CD4-positive, alpha-beta T cell (primary cell): ENCODE measurements at places on chromosomes 3 and 15.

GRCh38 chr3:124296406-124296805 is 304.5 kb upstream of the ROPN1 start:
- peaks cover 14% of the 10 kb centered on the region for H3K27me3 ChIP-seq
- H3K4me3 ChIP-seq, result no peak overlapping the region
- no peak overlapping the region for H3K27ac ChIP-seq
- no peak for DNase-seq
- no peaks in the 10 kb centered on the region for H3K36me3 ChIP-seq
- H3K4me1 ChIP-seq, result no peaks in the 10 kb centered on the region

GRCh38 chr15:65318870-65319356 is 14.4 kb downstream of the RNU5B-1 start:
- no peaks in the 10 kb centered on the region for H3K36me3 ChIP-seq
- no peak overlapping the region for H3K27ac ChIP-seq
- H3K4me3 ChIP-seq, result no peak overlapping the region
- no peaks in the 10 kb centered on the region for H3K27me3 ChIP-seq
- DNase-seq, result peak; percentile 66

DNA sequence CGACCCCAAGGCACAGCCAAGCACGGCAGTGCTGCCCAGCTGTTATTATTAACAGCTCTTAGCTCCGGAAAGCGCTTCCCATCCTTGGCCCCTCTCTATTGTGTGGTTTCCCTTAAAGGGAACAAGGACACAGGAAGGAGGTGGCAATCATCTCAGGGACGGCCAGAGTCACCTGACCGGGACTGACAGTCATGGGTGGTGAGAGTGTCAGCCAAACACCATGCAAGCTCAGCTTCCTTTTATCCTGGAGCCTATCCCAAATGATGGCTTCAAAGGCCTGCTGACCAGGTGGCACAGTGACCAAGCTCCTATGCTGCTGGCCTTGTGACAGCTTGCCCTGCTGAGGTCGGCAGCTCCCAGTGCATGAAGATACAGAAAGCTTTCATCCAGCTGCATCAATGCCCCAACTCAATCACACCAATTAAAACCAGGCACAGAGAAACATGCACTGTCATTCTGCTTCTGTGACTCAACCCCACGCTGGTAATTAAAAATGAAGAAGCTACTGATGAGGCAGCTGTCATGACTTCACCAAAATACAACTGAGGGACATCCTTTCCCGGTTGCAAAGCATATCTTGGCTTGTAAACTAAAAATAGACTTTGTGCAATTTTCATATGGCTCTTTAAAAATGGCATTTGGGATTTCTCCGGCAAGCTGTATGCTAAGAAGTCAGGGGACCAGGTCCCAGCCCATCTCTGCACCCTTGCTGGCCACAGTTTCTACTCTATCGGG is 34.0 kb downstream of the PCSK6 start:
- no peak overlapping the region for H3K27ac ChIP-seq
- peaks cover 9% of the 10 kb centered on the region for H3K4me1 ChIP-seq
- DNase-seq, result no peak
- H3K36me3 ChIP-seq, result no peaks in the 10 kb centered on the region
- H3K4me3 ChIP-seq, result no peak overlapping the region

- H3K27me3 ChIP-seq, result peaks cover 55% of the 10 kb centered on the region
- no peak for DNase-seq
- H3K4me1 ChIP-seq, result peaks cover 6% of the 10 kb centered on the region
- no peaks in the 10 kb centered on the region for H3K36me3 ChIP-seq
- no peak overlapping the region for H3K27ac ChIP-seq
These were observed 6.2 kb downstream of the SEMA5B start for GRCh38 chr3:123021388-123021787.

GRCh38 chr3:138778643-138779042 is 56.1 kb downstream of the PIK3CB start:
- no peaks in the 10 kb centered on the region for H3K27me3 ChIP-seq
- peaks cover 4% of the 10 kb centered on the region for H3K36me3 ChIP-seq
- H3K27ac ChIP-seq, result no peak overlapping the region
- H3K4me1 ChIP-seq, result peaks cover 15% of the 10 kb centered on the region
- H3K4me3 ChIP-seq, result no peak overlapping the region

DNA sequence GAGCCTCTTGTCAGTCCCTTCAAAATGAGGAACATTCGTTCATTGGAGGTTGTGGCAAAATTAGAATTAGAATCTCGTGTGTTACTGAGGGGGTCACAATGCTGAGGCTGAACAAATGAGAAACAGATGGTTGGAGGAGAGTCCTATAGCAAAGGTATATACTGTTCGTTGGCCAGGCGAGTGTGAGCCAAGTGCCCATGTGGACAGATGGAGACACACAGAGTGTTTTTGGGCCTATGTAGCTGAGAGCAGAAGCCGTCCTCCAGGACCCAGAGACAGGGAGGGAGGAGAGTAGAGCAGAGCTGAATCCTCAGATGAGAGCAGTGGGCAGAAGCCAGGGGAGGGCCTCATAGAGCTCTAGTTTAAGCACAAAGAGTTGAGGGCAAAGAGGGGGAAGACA is 98.9 kb downstream of the NR1D2 start:
- H3K36me3 ChIP-seq, result no peaks in the 10 kb centered on the region
- no peaks in the 10 kb centered on the region for H3K4me1 ChIP-seq
- H3K27ac ChIP-seq, result no peak overlapping the region
- DNase-seq, result no peak
- H3K27me3 ChIP-seq, result no peaks in the 10 kb centered on the region

DNA sequence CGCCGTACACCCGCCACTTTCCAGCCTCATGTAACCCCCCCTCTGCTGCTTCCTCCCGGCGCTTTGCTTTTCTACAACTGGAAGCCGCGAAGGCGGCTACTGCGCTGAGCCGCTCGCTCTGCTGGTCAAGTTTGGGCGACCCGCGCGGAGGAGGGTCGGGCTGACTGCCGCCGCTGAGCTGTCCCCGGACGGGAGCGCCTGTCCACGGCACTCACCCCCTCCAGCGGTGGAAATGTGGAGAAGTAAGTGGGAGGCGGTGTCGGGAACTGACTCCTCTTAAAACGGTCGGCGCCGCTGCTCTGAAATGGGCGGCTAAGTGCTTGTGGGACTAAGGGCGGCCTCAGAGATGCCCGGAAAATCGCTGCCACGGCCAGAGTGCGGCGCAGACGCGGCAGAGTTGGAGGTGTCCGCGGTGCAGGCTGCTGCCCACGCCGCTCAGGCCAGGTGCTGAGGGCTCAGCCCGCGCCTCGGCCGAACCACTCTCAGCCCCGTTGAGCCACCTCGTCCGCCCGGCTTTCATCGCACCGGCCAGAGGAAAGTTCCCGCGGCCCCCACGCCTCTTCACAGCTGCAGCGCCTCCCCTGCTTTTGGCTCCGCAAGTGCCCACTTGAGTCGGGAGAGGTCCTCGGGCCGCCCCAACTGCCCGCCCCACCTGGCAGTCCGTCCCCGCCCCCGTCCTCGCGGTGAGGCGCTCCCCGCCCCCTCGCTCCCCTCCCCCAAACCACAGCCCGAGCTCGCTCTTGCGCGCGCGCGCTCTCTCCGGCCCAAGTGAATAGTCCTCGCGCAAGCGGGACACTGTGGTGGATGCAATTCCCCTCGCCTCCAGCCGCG is at the start of gene EPHA6:
Gene EPHA6, plus strand, starts transcription at position 775 of the 831 bp plus-strand sequence.
- no peaks in the 10 kb centered on the region for H3K36me3 ChIP-seq
- DNase-seq, result no peak
- peaks cover 22% of the 10 kb centered on the region for H3K27me3 ChIP-seq
- H3K27ac ChIP-seq, result no peak within 1 kb of the TSS

- H3K36me3 ChIP-seq, result peaks cover 17% of the 10 kb centered on the region
- no peak overlapping the region for H3K27ac ChIP-seq
- no peak for DNase-seq
- no peak overlapping the region for H3K4me3 ChIP-seq
These were observed 55.9 kb downstream of the PDIA5 start for GRCh38 chr3:123122525-123123315.

DNA sequence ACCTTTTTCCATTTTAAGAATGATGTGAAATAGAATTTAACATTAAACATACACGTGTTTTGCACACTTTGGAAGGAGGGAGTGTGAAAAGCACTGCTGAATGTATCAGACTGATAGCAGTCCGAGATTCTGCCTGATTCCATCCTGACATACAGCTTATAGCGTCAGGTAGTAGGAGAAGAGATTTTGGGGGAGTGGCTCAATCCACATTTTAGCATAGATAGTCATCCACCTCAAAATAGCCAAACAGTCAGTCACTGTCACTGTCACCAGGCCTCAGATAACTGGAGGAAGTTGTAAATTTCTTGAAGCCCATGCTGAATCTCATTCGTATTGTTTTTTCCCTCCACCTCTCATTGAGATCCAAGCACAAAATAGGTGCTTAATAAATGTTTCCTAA is 35.4 kb upstream of the ARHGEF26 start:
- no peaks in the 10 kb centered on the region for H3K27me3 ChIP-seq
- H3K4me3 ChIP-seq, result no peak overlapping the region
- H3K4me1 ChIP-seq, result no peaks in the 10 kb centered on the region
- no peak for DNase-seq
- no peak overlapping the region for H3K27ac ChIP-seq
- H3K36me3 ChIP-seq, result no peaks in the 10 kb centered on the region

- H3K4me3 ChIP-seq, result no peak overlapping the region
- no peaks in the 10 kb centered on the region for H3K36me3 ChIP-seq
- DNase-seq, result no peak
- peaks cover 2% of the 10 kb centered on the region for H3K4me1 ChIP-seq
These were observed 8.4 kb upstream of the C15orf39 start for GRCh38 chr15:75193272-75193671.

- no peaks in the 10 kb centered on the region for H3K27me3 ChIP-seq
- DNase-seq, result no peak
- H3K4me1 ChIP-seq, result no peaks in the 10 kb centered on the region
- no peak overlapping the region for H3K27ac ChIP-seq
These were observed 130.3 kb downstream of the DLG1 start for GRCh38 chr3:197168063-197168462.

DNA sequence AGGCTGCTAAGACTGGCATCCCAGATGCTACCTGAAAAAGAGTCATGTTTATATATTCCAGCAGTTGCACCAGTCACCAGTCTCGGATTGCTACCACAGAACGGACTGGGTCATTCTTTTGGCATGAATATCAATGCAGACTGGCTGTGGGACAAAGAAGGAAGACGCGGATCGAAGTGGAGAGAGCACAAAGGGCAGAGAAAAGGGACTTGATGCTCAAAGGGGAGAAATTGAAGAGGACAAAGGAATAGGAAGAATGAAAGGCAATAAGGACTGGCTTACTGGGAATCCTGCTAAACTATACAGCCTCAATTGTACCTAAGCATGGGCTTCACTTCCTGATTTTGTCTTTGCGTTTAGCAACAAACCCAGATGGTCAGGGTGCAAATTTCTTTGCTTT is 15.3 kb upstream of the DIS3L start:
- H3K27ac ChIP-seq, result no peak overlapping the region
- no peaks in the 10 kb centered on the region for H3K36me3 ChIP-seq
- H3K4me1 ChIP-seq, result no peaks in the 10 kb centered on the region
- H3K27me3 ChIP-seq, result no peaks in the 10 kb centered on the region
- no peak for DNase-seq
- no peak overlapping the region for H3K4me3 ChIP-seq

GRCh38 chr3:33317963-33318709 is 40.9 kb downstream of the FBXL2 start:
- peaks cover 6% of the 10 kb centered on the region for H3K27me3 ChIP-seq
- DNase-seq, result no peak
- H3K27ac ChIP-seq, result no peak overlapping the region
- H3K4me3 ChIP-seq, result no peak overlapping the region
- no peaks in the 10 kb centered on the region for H3K4me1 ChIP-seq

- H3K27me3 ChIP-seq, result no peaks in the 10 kb centered on the region
- H3K4me3 ChIP-seq, result no peak overlapping the region
- H3K36me3 ChIP-seq, result no peaks in the 10 kb centered on the region
- H3K27ac ChIP-seq, result no peak overlapping the region
These were observed 31.8 kb upstream of the FEZF2 start for GRCh38 chr3:62405135-62405534.

GRCh38 chr3:55166576-55167555 is 239.0 kb upstream of the LRTM1 start:
- no peak overlapping the region for H3K4me3 ChIP-seq
- H3K27me3 ChIP-seq, result no peaks in the 10 kb centered on the region
- no peaks in the 10 kb centered on the region for H3K4me1 ChIP-seq

GRCh38 chr3:112671930-112672715 is 31.2 kb upstream of the CCDC80 start:
- no peak overlapping the region for H3K27ac ChIP-seq
- no peaks in the 10 kb centered on the region for H3K36me3 ChIP-seq
- H3K4me3 ChIP-seq, result no peak overlapping the region
- H3K4me1 ChIP-seq, result peaks cover 38% of the 10 kb centered on the region
- H3K27me3 ChIP-seq, result no peaks in the 10 kb centered on the region
- no peak for DNase-seq

- H3K27ac ChIP-seq, result no peak overlapping the region
- H3K4me3 ChIP-seq, result no peak overlapping the region
- H3K36me3 ChIP-seq, result no peaks in the 10 kb centered on the region
- DNase-seq, result no peak
- no peaks in the 10 kb centered on the region for H3K4me1 ChIP-seq
These were observed 65.0 kb downstream of the SYNM start for GRCh38 chr15:99169769-99170311.

DNA sequence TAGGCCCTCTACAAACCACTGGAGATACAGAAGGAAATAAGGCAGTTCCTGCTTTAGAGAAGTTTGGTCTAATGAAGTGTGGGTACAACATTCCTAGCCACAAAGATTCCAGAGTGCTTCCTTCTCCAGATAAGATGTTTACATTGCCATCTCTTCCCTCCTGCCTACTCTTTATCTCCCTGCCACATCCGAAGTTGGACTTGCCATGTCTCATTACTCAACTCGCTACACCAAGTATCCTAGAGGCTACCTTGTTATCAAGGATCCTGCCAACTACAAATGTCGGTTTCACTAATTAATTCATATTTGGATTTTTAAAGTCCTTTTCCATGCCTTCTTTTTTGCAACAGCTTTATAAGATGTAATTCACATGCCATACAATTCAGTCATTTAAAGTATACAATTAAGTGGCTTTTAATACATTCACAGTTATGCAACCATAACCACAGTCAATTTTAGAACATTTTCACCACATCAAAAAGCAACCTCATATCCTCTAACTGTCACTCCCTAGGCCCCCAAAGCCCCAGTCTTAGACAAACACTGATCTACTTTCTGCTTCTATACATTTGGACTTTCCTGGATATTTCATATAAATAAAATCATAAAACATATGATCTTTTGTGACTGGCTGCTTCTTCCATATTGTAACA is 53.7 kb upstream of the CSTA start:
- H3K27me3 ChIP-seq, result no peaks in the 10 kb centered on the region
- H3K36me3 ChIP-seq, result no peaks in the 10 kb centered on the region
- DNase-seq, result no peak
- no peak overlapping the region for H3K4me3 ChIP-seq

GRCh38 chr15:67188551-67189218 is 65.8 kb downstream of the AAGAB start:
- H3K27me3 ChIP-seq, result no peaks in the 10 kb centered on the region
- H3K36me3 ChIP-seq, result peaks cover 96% of the 10 kb centered on the region
- no peak for DNase-seq

GRCh38 chr3:184786280-184786941 is 25.6 kb upstream of the VPS8 start:
- no peak overlapping the region for H3K27ac ChIP-seq
- H3K4me3 ChIP-seq, result no peak overlapping the region
- H3K27me3 ChIP-seq, result no peaks in the 10 kb centered on the region
- peaks cover 20% of the 10 kb centered on the region for H3K4me1 ChIP-seq
- DNase-seq, result peak; percentile 37

GRCh38 chr3:197750396-197750831 is 731 bp downstream of the FYTTD1 start:
- H3K27ac ChIP-seq, result peak overlapping the region; percentile 82
- H3K36me3 ChIP-seq, result no peaks in the 10 kb centered on the region
- DNase-seq, result peak; percentile 58
- H3K4me3 ChIP-seq, result peak overlapping the region; percentile 85
- no peaks in the 10 kb centered on the region for H3K27me3 ChIP-seq
- peaks cover 20% of the 10 kb centered on the region for H3K4me1 ChIP-seq

- peaks cover 3% of the 10 kb centered on the region for H3K4me1 ChIP-seq
- H3K36me3 ChIP-seq, result peaks cover 76% of the 10 kb centered on the region
- no peak overlapping the region for H3K4me3 ChIP-seq
- no peak for DNase-seq
These were observed 22.4 kb downstream of the HPS3 start for GRCh38 chr3:149151843-149152242.
